T-helper 2 cell treated with Interferon-gamma antibody and Interleukin-4, amounts not matched to agents 5 μg/mL and 100 μg/mL, for 36 hours (primary cell): ENCODE measurements at places on chromosomes 3 and 15.

- no peak for DNase-seq
Measured at GRCh38 chr3:88896026-88896425, 211.4 kb upstream of the EPHA3 start.

GRCh38 chr3:7205535-7205934 lies 344.6 kb downstream of the GRM7 start:
- DNase-seq = no peak

DNA sequence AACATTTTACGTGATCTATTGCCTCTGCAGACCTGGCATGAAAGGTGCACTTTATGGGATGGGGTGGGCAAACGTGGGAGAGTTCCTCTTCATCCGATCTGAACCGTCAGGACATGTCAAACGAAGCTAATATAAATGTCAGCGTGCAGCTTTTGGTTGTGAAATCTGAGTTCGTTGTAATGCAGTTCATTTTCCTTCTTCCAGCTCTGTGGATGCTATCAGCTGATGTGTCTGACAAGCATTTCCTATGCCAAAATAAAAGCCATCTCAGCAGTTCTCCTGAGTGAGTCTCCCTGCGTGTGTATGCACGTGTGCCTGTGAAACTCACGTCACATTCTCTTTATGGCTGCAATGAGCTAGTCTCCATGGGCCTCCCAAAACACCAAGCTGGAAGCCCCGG lies 512.3 kb downstream of the MCTP2 start:
- no peak for DNase-seq

GRCh38 chr3:33317963-33318709 lies 40.9 kb downstream of the FBXL2 start:
- no peak for DNase-seq

- DNase-seq = no peak
Measured at GRCh38 chr3:36678216-36679013, 85.9 kb downstream of the DCLK3 start.

- no peak for DNase-seq
Measured at GRCh38 chr3:175260145-175260794, 401.1 kb downstream of the NAALADL2 start.

- no peak for DNase-seq
Measured at GRCh38 chr3:72238010-72238691, 453.2 kb upstream of the PROK2 start.

- peak; percentile 18 for DNase-seq
Measured at GRCh38 chr3:43180027-43180426, 74.1 kb upstream of the POMGNT2 start.

DNA sequence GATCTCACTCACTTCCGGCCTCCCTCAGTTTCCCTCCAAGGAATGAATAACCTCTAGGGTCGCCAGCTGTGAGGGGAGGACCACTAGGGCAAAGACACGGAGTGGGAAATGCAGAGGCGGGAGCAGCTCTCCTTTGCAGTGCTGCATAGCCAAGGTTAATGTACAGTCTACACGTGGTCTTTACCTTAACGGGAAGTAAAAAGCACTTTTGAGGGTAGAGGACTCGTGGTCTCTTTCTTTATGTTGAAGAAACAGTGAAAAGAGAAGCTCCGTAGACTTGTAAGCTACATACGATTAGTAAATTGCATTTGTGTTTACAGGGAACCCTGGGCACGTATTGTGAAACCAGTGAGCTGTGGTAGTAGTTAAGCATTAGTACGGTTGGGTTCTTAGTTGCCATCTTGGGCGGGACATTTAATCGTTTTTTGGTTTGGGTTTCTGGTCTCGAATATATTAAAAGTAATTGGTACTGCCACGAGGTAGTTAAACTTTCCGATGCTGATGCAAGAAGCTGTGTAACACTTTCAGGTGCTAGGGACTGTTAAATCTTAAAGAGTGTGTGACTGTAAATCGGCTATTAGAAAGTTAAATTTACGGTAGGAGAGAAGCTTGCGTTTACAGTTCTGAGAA lies 828 bp downstream of the U2SURP start:
- DNase-seq = peak; percentile 35

DNA sequence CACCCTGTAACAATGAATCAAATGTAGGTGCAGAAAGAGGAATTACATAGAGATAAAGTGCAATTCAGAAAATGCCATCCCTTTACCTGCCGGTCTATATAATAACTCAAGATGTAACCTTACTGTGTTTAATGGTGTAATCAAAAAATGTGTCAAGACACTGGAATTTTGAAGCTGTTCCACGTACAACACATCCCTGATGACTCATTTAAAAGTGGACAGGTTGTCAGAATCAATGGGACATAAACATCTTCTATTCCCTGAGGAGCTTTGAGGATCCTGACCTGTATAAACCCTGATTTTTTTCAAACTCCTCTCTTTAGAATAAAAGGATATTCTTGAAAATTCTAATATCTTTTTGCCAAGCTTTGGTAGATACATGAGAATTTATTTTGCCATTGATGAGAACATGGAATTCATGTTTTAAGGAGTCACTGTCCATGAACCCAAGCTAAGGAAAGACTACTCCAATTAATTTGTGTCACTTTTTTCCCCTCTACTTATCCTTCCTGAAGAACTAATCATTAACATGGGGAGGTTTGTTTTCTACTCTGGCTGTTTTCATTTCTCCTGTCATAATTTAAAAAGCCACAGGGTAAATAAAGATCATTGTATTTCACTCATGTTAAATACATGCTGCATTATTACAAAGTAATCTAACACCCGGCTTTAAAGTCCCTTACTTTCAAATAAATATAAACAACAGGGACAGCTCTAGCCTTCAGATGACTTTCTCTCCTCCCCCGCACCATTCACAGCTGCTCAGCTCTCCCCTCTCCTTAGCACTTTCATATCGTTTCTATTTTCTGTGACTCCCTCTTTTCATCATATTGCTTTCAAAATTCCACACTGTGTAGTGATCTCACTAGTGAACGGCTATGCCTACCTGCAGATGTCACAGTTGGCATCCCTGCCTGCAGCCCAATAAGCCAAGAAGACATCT lies 138.3 kb downstream of the TAFA4 start:
- DNase-seq = no peak

DNA sequence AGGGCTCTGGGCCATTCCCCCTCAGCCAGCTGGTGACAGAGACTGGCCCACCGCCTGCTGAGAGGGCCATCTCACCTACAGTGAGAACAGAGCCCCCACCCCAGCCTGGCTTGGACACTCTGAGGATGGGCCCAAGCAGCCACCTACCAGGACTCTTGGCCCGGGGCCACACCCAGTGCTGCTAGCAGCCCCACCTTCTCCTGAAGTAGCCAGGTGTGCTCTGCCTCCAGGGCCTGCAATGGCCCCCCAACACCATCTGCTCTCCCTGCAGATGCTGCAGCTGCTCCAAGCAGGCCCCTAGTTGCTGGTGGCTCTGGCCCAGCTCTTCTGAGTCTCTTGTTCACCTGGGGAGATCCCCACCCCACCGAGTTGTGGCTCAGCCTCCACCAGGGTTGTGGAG lies 6.8 kb upstream of the CLK3 start:
- no peak for DNase-seq

DNA sequence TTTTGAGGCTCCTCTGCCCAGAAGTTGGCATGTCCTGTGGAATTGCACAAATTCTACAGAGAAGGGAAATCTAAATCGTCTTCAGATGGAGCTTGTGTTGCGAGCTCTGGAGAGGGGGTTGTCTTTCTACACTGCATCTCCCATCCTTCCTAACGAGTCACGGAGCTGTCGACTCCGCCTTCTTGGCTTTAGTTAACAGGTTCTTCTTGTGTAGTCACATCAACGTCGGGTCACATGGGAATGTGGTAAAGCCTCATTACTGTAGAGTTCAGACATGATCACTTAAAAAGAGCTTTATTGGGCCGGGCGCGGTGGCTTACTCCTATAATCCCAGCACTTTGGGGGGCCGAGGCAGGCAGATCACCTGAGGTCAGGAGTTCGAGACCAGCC lies 60.0 kb downstream of the DNASE1L3 start:
- no peak for DNase-seq

GRCh38 chr3:149215515-149215914 lies 6.1 kb downstream of the CP start:
- no peak for DNase-seq

DNA sequence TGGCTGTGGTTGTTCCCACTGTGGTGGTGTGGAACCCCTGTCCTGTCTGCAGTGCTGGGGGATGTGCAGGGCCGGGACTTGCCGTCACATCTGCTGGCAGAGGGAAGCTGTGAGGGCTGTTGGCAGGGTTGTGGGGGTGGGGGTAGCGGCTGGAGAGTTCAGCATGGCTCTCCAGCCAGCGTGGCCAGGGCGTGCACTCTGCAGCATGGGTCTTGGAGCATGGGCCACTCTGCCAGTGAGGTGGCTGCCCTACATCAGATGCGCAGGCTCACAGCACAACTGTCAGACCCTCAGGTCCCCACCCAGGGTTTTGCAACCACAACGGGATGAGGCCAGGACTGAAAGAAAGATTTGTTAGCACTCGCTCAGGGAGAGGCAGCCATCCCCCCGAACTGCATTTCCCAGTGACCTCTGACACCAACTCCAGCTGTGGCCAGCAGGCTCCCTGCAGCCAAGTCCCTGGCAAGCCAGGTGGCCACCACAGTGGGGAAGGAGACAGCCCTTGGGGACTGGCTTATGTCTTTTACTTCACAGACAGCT lies 237.7 kb upstream of the LYSMD4 start:
- DNase-seq = no peak

- DNase-seq = no peak
Measured at GRCh38 chr15:91593067-91593466, 260.4 kb upstream of the SLCO3A1 start.

DNA sequence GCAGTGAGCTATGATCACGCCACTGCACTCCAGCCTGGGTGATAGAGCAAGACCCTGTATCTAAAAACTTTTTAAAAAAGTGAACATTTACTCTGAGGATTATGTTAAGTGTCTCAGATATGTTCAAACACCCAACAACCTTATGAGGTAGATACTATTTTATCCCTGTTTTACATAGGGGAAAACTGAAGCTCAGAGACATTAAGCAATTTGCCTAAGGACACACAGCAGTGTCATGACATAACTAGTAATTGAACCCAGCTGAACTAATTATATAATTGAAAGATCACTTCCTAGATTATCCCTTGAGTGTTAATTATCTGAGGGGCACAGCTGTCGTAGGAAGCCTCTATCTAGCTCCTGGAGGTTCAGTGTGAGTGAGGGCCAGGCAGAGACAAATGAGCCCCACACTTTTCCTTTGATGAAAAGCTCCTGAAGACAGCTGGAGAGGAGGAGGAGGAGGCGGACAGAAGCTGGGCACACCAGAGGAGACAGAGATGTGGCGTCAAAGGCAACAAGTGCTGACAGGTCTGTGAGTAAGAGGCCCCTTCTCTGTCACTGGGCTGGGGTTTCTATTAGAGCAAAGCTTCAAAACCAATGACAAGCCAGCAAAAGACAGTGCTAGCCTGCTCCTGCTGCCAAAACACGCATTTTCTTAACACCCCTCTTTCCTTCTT lies 20.5 kb downstream of the TRH start:
- DNase-seq = no peak

DNA sequence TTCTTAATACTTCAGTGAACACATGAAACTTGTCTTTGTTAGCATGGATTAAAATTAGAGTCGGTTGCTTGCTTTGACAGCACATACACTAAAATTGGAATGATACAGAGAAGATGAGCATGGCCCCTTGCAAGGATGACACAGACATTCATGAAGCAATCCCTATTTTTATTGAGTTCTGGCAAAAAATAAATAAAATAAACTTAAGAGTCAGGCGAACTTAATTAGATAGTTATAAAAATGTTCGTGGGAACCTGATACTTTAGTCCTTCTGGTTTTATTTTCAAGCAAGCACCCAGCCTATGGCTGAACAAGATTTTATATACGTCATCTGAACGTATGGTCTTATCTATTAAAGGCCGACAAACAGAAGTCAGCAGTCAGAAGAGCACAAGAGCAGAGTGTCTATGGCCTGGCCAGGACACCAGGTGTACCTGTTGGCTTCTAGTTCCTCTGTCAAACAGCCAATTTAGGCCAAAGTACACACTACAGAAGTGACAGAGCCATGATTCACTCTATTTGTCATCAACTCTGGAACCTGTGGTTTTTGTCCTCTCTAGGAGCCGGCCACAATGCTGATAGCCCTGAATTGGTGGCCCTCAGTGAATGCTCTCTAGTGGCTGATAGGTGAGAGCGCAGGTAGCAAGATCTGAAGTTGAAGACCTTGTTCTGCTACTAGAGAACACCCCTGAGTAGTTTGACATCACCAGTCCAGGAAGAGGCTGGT lies 64.3 kb downstream of the LEO1 start:
- DNase-seq = no peak

GRCh38 chr15:61115241-61115640 lies 113.9 kb downstream of the RORA start:
- DNase-seq = no peak

DNA sequence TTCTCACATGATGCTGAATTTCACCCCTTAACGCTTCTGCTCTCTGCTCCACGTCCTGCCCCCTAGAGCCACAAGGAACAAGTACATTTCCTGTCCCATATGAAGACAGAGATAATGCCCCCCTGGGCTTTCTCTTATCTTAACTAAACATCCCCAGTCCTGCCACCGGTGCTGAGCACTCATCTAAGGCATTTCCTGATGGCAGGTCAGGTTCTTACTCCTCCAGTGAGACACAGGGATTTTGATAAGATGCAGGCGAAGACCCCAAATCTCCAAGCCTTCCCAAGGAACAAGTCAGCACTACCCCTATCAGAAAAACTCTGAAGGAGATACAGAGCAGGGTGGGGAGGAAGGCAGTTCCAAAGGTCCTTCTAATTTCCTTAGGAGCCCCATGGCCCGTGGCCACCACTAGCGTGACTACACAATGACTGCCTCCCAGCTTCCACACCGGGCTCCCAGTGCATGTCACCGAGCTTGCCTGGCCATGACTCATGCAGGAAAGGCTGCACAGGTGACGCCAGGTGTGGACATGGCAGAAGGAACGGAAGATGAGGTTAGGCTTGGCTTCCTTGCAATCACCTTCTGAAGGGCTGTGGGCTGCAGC lies 152.9 kb downstream of the XXYLT1 start:
- DNase-seq = no peak

DNA sequence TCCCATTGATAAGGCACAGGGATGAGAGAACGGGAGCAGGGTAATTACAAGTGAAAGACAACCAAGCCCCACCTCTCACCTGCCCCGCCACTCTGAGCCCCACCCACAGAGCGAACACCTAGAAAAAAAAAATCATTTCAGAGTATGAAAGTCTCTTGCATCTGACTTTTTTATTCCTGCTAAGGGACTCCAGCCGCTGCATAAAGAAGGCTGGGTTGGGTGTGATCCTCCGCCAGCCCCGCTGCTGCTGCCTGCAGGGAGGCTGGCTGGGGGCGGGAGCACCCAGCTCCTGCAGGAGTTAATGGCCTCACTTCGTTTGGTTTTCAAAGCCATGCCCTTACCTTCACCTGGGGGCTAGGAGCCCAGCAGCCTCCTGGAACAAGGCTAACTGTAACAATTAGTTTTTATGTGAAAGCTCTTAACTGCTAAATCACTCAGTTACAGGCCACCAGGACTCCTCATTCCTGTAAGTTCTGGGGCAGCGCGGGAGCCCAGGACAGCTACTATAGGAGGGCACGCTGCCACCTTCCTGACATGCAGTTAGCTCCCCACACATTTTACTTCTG lies 78.0 kb upstream of the SNRPA1 start:
- DNase-seq = no peak

GRCh38 chr3:159872374-159873109 lies 116.1 kb upstream of the IL12A start:
- no peak for DNase-seq
